ENCODE measurements at places on chromosomes 6 and 20.

GRCh38 chr6:157673596-157673995, 149.4 kb upstream of the SNX9 start:
- DNase-seq: no peak

DNA sequence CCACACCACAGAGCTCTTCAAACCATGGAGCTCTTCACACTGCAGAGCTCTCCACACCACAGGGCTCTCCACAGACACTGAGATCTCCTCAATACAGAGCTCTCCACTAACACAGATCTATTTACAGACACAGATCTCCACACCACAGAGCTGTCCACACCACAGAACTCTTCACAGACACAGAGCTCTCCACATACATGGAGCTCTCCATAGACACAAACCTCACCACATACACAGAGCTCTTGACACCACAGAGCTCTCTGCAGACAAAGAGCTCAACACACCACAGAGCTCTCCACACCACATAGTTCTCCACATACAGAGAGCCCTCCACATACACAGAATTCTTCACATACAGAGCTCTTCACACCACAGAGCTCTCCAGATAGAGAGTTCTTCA, 53.0 kb downstream of the ERMARD start:
- DNase-seq: no peak

- peak; percentile 73 for DNase-seq
These were observed 98.3 kb downstream of the RAMACL start for GRCh38 chr6:166488076-166488685.

DNA sequence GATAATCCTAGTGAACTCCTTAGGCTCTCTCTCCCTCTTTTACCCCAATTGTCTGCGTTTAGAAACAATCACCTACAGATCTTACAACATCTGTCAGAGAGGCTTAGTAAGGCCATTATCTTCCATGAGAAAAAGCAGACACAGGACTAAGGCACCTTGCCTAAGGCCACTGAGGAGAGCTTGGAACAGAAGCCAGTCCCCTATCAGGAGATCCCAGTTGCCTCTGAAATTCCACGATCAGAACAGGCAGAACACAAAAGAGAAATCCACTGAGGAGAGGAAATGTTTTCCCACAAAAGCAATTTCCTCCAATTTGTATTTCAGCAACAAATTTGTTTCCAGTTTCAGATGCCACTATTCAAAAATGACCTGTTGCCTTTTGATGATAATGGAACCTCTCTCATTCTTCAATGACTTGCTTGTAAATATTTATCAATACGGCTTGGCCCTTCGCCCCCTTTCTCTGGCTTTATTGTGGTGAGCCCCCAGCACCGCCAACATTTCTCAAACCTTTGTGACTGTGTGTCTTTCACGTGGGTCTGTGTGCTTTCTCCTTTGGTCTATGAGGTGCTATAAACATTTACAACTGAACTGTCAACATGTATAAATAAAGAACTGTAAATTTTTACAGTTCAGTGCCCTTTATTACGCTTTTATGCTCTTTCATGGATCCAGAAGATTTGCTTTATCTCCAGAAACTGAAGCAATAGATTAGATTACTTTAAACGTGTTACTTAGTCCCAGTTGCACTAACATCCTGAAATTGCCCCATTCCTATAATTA, 187.8 kb upstream of the PHACTR1 start:
- no peak for DNase-seq

- no peak for DNase-seq
These were observed 126.4 kb downstream of the TBXT start for GRCh38 chr6:166041277-166041676.

DNA sequence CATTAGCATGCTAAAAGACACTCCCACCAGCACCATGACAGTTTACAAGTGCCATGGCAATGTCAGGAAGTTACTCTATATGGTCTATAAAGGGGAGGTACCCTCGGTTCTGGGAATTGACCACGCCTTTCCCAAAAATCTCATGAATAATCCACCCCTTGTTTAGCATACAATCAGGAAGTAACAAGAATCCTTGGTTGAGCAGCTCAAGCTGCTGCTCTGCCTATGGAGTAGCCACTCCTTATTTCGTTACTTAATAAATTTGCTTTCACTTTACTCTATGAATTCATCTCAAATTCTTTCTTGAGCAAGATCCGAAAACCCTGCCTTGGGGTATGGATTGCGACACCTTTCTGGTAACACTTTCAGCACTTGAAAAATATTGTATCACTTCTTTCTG, 243.0 kb downstream of the BMP2 start:
- no peak for DNase-seq

DNA sequence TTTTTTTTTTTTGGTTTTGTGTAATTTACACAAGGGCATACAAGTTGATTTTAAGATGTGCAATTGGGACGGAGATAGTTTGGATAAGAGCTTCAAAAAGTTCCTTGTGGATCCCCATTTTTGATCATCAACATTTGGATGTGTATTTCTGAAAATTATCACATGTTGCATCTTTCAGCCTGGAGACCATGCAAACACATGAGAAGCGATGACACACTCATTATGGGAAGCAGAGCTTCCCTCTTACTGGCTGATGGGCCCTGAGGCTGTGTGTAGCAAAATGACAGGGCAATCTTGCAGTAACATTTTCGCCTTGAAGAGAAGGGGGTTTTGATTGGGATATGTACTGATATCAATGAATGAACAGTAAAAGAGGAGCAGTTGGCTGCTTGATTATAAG, 22.0 kb upstream of the RIPK1 start:
- DNase-seq: no peak

DNA sequence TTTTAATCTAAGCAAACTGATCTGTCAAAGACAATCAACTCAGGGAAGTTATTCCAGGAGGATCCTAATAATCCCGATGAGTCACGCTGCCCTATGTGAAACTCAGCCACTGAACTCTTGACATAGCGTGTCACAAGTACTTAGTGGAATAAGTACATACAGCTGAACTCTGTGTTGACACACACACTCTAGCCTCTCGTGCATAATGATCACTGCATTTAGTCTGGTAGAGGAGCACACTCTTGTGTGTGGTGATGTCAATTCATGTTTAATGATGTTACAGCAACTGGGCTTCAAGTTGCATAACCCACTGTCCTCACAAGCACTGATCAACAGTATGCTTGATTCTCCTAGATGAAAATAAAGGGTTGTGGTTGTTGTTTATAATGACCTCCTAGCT, 148.3 kb downstream of the HACE1 start:
- no peak for DNase-seq

DNA sequence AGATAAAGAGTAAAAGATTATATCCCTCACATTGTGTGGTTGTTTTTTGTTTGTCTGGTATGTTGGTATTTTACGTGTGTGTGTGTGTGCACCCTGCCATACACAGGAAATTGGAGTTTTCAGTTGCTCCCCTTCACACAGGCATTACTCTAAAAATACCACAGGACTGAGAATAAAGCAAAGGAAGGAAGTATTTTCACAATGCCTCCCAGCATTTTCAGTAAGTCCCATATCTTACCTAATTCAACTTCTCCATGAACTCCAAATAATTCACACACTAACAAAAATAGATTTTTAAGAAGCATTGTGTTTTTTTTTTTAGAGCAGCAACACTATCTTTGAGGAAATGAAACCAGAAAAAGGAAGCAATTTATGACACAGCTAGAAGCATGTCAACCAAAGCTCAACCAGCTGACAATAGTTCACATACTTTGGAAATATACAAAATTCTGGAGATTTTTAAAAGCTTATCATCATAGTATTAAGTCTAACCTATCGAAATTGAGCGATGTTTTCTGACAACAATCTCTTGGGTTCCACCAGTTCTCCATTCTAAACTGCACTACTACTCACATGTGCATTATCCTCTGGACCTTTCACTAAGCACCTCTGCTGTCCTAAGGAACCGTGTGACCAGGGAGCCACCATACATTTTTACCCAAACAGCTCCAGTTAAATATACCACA, 2.1 kb downstream of the UBE2J1 start:
- DNase-seq: no peak

- DNase-seq: no peak
These were observed 12.5 kb upstream of the PANK2 start for GRCh38 chr20:3876676-3877075.

DNA sequence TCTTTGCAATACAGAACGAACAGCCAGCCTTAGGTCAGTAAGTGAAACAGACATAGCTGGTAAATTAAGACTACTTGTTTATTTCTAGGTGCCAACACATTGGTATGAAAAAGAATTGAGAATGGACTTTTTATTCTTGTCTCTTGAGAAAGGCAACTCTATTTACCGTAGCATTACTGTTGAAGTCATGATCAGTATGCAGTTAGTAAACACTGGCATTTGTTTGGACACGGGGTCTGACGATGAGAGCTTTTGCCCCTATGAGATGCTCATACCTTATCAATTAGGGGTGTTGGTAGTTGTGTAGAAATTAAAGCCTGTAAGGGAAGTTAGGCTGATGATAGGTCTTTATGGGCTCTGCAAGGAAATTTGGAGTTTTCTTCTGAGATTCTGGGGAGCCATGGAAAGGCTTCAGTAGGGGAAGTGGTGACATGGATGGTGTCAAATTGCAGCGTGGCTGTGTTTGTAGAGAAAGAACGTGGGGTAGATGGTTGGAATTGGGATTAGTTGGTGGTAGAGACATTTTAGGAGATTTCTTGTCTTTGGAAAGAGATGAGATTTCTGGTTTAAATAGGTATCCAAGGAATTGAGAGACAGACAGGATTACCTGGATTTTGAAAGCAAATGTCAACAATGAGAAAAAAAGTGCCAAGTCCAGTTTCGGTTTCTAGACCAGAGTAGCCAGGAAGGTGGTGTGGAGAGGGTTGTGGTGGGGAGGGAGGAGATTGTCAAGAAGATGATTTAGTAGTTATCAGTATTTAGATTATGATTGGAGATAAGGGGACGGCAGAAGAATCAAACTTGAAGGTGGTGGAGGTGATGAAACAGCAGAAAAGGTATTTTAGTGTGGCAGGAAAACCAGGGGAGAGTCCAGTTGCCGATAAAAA, 116.6 kb downstream of the JARID2 start:
- no peak for DNase-seq

GRCh38 chr6:91437315-91437729, 850.5 kb upstream of the MAP3K7 start:
- no peak for DNase-seq

DNA sequence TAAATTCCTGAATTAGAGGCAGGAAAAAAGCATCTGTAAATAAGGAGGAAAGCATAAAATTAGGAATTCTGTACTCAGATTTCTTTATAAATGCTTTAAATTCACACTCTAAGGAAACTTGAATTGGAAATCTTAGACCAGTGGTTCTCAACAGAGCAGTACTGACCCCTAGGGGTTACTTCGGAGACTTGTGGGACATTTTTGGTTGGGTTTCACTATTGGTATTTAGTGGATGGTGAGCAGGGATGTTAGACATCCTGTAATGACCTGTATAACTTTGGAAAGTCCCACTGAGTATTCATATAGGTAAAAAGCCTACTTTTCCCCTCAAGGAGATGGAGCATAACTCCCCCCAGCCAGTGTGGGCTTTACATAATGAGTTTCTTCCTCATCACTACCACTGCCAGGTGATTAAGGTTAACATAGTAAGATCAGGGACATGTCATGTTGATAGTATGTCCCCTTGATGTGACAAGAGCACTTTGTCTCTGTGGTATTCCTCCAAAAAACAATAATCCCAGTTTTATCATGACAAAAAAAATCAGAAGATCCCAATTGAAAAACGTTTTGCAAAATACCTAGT, 31.0 kb downstream of the GLO1 start:
- DNase-seq: no peak

DNA sequence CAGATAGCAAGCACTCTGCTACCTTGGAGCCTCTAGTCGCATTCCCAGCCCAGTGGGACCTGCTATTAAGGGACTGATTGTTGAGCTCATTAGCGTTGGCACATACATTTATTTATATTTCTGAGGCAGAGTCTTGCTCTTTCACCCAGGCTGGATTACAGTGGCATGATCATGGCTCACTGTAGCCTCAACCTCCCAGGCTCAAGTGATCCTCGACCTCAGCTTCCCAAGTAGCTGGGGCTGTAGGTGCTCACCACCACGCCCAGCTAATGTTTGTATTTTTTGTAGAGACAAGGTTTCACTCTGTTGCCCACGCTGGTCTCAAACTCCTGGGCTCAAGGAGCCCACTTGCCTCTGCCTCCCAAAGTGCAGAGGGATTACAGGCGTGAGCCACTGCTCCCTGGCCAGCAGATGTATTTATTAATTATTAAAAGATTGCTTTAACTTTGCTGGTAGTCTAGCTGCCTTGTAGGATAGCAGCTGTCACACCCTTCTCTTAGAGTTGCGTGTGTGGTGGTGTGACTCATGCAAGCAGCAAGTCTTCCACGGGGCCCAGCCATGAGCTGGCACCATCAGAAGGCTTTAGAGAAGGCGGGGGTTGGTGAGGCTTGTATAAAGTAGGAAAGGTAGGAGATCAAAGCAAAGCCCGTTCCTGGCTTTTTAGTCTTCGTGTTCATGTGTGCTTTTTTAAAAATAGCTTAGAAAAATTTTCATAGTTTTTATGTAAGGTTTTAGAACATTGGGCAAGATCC, 16.5 kb downstream of the ACTR5 start:
- DNase-seq: no peak

Measured in heart left ventricle (tissue), 16 donors.